ENCODE measurements at places on chromosomes 3 and 15.

DNA sequence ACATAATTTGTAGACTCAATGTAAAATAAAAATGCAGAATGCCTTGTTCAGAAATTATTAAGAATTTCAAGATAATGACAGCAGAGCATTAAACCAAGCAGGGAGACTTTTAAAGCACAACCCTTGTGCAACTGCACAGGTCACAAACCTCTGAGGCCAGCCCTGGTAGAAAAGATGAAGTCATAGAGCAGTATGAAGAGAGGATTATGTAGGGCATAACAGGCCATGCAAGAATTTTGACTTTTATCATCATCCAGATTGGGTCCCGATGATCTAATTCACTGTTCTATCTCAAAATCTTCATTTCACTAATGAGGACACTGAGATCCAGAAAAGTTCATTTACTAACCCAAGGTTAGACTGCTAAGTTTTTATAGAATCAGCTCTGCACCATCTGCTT is 388.5 kb downstream of the NAALADL2 start:
- no peak for DNase-seq

DNA sequence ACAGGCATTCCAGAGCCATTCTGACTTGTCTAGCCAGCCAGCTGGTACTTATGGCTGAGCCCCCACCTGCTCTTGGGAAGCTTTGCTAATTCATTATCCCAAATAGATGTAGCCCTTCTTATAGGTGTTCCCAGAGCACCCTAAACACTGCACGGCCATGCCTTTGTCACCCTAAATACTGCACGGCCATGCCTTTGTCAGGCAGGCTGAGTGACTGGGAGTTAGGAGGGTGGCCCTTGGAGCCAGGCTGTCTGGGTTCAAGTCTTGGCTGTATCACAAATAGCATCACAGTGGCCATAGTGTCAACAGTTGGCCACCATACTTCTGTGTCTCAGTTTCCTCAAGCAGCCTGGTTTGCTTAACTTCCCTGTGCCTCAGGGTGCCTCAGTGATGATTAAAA is 292.3 kb downstream of the ADAMTS17 start:
- DNase-seq = no peak

- no peak for DNase-seq
These were observed 973 bp downstream of the BUB1B start for GRCh38 chr15:40161693-40162391.

GRCh38 chr15:63135281-63135680 is 13.6 kb downstream of the LACTB start:
- no peak for DNase-seq

- DNase-seq = no peak
These were observed 140.5 kb downstream of the SEMA6D start for GRCh38 chr15:47857776-47858167.

DNA sequence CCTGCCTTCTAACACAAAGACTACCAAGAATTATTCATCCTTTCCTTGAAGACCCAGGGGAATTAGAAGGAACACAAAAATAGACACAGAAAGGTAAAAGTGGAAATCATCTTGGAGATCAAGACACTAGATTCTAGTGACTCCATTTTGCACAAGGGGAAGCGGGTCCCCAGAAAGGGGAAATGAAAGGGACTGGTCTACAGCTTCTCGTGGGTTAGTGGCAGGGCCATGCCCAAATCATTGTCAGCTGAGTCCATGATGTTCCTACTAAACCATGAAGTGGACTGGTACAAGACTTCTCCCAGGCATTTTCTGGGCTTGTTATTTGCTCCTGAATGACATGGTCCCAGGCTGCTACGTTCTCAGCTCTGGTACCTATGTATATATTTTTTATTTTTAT is 230.7 kb upstream of the TPRG1 start:
- no peak for DNase-seq

DNA sequence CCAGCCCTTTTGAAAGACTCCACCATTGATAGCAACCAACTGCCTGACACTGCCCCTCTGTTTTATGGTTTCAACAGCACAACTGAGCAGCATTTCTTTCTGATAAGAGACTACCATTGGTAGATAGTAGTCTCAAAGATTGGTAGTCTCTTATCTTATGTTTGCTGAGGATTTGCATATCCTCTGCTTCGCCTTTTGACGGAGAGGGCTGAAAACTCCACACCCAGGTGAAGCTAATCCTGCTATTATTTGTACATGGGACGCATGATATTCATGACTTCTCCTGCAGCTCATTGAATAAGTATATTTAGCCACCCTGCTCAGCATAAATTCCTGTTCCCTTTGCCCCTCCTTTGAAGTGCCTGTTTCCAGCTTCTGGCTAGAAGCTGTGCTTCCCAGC is 119.4 kb upstream of the STRIT1 start:
- DNase-seq = no peak

DNA sequence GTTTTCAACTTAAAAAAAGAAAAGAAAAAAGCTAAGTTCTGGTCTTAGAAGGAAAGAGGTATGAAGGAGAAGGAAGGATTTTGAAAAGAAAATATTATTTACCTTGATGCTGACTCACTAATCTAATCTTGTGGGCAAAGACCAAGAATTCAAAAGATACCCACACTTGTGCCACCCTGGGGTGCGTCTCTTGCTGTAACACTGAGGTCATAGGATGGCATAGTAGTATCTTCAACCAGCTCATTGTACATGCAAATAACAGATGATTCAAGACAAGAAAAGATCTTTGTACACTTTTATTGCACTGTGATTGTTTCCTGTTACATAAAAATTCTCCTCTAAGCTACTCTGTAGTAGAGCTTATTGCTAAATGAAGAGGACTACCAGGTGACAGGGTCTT is 17.3 kb downstream of the PLS1 start:
- no peak for DNase-seq

DNA sequence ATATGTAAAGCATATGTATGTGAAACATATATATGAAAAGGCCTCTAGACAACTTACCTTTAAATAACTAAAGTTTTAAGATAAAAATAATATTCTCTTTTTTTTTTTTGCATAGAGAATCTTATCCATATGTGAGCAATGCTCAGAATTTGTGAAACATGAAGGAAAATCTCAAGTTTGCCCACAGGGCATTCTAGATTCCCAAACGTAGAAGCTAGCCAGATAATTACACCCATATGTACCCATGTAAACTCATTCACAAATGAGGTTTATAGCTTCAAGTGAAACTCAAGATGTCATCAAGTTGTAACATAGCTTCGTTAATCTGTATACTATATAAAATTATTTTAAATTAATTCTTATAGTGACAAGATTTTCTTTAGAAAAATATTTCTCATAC is 537.3 kb upstream of the NR2F2 start:
- no peak for DNase-seq

DNA sequence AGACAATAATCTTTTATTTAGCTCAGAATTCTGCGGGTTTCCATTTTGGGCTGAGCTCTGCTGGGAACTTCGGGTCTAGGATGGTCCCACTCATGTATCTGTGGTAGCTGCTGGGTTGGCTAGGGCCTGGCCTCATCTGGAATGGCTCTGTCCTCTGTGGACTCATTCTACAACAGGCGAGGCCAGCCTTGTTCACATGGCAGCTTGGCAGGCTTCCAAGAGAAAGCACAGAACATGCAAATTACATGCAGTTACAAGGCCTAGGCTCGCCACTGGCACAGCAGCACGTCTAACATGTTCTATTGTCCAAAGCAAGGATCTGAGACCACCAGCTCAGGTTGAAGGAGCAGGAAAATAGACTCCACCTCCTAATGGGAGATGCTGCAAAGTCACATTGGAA is 431.4 kb downstream of the PDCD6IP start:
- no peak for DNase-seq

DNA sequence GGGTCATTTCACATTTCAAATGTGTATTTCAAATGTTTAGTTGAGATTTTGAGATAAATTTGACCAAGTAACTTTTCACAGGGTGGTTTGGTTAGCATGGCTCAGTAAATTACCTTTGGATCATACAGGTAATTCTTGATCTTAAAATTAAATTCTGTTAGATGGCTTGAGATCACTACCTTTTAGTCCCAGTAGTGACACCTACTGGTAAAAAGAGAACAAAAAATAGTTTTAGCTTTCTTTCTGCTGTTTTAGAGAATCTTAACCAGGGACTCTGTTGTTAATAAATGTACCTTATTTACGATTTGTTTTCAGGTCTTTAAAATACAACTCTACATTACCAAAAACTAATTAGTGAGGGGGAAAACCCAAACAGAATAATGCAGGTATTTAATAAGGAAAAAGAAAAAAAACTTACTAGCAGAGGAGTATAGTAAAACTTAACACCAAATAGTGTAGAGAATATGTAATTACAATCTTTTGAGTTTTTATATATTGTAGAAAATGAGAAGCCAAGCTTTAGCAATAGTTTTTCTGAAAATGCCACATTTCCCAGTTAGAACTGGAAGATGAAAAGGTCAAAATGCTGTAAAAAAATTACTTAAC is 620.3 kb upstream of the AGTR1 start:
- no peak for DNase-seq

GRCh38 chr3:171813897-171814460 is 3.7 kb upstream of the PLD1 start:
- DNase-seq = no peak

GRCh38 chr15:51869060-51869421 is 39.6 kb downstream of the TMOD3 start:
- no peak for DNase-seq

GRCh38 chr3:57772251-57772650 is 16.1 kb downstream of the SLMAP start:
- no peak for DNase-seq

DNA sequence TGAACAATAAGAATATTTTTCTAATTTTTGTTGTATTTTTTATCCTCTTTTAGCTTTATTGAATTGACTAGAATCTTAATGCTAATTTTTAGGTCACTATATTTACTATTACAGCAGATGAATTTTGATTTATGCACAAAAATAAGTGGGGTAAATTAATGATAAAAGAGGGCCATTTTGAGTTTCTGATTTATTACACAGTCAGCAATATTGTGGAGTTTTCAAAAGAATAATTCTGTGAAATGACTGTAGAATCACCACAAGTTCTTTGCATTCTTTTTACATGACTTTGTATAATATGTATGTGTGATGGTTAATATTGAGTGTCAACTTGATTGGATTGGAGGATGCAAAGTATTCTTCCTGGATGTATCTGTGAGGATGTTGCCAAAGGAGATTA is 812.4 kb upstream of the DPPA4 start:
- DNase-seq = no peak

DNA sequence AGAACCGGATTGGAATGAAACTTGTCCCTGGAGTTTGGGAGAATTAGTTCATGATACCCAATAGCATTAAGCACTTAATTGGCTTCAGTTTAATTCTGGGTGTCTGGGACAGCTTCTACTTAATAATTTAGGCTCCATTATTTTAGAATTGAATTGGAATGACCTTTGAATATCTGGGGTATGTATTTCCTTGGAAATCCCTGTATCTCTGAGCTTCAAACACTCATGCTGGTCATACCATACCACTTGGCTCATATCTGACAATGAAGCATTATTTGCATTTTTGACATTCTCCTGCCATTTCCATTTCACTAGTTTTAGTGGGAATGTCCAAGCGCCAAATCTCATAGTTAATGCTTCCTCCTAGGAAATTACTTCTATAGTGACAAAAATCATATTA is 393.1 kb downstream of the DIPK2A start:
- DNase-seq = no peak

DNA sequence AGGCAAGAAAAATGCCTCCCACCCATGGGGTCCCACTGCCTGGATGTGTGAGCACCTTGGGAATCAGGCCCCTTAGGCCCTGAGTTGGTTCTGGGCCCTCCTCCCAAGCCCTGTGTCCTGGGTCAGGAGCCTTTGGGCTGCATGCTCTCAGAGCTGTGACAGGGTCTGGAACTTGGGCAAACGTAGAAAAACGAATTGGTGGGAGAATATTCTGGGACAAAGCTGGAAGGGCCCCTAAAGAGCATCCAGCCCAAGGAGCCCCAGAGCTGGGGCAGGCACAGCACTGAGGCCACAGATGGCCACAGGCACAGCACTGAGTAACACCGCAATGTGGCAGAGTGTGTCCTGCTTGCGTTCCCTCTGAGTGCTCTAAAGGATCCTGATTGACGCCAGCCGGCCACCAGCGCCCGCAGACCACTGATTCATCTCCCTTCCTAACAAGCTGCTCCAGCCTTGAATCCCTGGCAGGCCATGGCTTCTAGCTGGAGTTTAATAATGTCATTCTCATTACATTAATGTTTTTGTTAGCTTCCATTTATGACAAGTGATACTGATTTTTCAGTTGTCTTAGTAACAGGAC is 18.6 kb upstream of the SEC13 start:
- no peak for DNase-seq

GRCh38 chr15:56390739-56391267 is 25.6 kb downstream of the TEX9 start:
- no peak for DNase-seq

- no peak for DNase-seq
These were observed 59.8 kb downstream of the SH3BP5 start for GRCh38 chr3:15272426-15273196.

DNA sequence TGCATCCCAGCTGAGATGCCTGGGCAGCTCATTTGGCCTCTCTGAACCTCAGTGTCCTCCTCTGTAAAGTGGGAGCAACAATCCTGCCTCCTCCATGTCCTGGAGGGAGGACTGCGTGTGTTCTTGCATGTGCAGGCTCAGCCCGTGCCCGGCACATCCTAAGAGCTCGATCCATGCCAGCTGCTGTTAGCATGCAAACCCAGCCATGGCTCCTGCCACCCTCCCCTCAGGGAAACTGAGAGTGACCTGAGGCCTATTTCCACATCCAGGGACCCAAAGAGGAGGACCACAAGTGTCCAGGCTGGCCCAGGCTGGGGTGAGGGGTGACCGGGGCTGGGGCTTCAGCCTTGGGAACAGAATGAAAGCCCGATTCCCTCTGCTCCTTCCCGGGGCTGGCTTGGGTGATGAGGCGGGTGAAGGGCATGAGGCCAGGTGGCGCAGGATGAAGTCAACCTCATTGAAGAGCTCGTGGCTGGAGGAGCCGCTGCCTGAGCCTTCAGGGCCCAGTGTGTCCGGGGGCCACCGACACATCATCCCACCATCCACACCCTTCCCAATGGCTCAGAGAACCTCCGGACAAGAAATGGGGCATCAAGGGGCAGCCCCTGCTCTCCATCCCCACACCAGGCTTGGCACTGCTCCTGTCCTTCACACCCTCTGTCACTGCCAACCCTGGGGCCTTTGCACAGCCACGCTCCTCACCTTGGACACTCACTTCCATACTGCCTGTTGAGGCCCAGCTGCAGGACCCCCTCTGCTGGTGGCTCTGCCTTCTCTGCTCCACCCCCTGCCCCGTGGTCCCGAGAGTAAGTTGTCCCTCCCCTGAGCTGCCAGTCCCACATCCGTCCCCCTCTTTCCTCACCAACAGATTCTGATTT is 42.5 kb downstream of the ADAMTS7 start:
- DNase-seq = no peak

- no peak for DNase-seq
These were observed 289.7 kb upstream of the TPRG1 start for GRCh38 chr3:188881954-188882641.

All from stimulated activated CD8-positive, alpha-beta memory T cell treated with anti-CD3 and anti-CD28 coated beads, Interleukin-4, amount 100 ng/mL, for 1 hour (primary cell).